ENCODE measurements at places on chromosomes 5 and 9.

GRCh38 chr5:58764199-58764598 is 181.3 kb downstream of the RAB3C start:
- DNase-seq, result no peak

DNA sequence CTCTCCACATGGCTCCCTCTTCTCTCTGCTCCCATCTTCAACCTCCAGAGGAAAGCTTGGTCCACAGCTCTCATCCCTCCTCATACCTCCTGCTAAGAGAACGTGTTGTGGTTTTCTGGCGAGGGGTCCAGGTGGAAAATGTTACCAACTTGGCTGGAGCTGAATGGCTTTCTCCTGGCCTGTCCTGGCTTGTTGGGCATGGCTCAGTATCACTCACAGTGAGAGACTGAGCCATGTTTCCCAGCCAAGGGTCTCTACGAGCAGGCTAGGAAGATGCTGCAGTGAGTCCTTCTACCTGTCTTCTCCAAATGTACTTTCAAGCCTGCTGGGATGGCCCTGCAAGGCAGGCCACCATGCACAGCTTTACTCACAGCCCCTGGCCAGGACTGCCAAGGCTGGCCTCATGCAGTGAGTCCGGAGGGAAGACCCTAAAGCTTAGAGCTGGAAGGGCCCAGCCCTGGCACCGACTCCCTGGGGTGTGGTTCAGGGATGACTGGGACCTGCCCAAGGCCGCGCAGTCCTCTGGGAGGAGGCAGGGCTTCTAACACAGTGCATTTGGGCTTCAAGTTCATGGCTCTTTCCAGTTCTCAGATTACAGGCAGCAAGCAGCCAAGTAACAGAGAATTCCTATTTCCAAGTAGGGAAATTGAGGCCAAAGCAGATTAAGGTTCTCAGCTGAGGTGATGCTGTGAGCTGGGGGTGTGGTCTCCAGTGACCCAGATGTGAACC is 59.5 kb downstream of the COL27A1 start:
- DNase-seq, result no peak

- DNase-seq, result no peak
These were observed 50.8 kb downstream of the TSPAN17 start for GRCh38 chr5:176697934-176698538.

GRCh38 chr5:142792865-142793232 is 22.7 kb downstream of the ARHGAP26 start:
- no peak for DNase-seq

GRCh38 chr5:26763215-26763614 is 275.2 kb downstream of the CDH9 start:
- no peak for DNase-seq

DNA sequence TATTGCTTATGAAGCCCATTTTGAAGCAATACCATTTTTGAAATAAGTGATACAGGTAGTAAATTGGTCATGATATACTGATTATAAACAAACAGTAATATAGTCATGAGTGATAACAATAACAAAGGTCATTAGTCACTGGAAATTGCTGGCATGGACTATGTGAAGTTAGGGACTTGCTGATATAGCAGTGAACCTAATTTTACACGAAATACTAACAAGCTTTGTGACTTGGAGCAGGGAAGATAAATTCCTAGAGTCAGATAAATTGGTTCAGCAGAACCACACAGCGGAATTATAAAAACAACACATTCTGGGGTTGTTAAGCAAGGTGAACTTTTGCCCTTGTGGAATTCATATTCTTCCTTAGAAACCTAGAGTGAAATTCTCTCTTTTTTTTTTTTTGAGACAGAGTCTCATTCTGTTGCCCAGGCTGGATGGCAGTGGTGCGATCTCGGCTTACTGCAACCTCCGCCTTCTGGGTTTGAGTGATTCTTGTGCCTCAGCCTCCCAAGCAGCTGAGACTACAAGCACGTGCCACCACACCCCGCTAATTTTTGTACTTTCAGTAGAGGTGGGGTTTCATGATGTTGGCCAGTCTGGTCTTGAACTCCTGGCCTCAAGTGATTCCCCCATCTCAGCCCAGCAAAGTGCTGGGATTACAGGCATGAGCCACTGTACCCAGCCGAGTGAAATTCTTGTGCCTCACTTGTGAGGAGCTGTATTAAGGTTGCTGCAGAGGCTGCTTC is 6.0 kb downstream of the UGCG start:
- DNase-seq, result no peak

DNA sequence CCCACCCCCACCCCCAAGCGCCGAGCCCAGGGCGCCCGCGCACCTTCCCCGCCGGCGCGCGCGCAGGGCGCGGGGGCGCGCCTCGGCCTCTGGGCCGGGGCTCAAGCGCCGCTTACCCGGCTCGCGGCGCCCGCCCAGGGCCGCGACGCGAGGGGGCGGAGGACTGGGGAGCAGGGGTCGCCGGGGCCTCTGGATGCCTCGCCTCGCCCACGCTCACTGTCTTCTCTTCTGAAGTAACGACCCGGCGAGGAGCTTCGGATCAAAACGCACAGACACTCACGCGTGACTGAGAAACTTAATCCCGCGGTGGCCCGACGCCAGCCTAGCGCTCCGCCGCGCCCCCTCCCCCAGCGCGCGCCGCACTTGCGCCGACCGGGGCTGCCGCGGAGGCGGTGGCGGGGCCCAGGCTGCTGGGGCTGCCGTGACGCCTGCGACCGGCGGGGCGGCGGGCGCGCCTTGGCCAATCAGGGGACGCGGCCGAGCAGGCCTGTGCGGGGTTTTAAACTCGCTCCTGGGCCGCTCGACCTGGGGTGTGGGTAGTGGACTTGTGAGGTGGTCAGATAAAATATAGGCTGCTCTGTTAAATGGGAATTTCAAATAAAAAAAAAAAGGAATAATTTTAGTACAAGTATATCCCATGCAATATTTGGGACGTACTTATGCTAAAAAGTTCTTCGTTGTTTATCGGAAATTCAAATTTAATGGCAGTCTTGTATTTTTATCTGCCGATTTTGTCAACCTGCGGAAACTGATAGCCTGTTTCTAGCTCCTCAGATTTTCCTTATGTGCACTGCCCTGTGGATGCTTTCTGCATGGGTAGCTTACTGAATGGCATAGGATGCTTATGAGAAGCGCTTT is at the start of gene MPDZ:
MPDZ (minus strand) TSS at position 409 of the 858 bp plus-strand sequence. CDS start 29,377 bp downstream, outside the sequence.
- DNase-seq, result no peak

DNA sequence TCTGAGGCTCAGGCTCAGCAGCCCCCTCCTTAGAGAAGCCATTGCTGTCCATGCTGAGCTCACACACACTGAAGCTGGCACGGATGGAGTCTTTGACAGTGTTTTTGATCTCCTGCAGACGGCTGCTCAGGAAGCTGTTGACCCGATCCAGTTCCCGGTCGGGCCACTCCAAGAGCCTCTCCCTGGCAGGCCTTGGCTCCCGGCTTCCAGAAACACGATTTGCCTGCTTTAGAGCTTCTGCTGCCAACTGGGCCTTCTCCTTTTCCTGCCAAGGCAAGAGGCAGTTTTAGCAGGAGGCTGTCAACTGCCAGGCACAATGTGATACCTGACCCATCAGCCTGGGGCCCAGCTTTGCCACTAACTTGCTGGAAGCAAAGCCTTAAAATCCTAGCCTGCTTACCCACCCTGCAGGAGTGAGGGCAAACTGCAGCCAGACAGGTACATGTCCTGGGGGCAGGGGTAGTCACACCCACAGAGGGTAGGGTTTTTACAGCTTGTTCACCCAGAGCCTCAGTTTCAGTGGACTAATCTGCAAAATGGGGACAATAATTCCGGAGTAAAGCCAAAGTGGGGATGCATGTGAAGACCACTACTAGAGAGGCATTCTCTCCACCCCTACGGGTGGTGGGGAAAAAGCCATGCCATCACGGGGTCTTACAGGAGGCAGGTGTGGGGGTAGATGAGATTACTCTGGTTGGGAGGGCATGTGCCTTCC is 8.3 kb upstream of the DDX41 start:
- DNase-seq, result no peak

- no peak for DNase-seq
These were observed 105.2 kb downstream of the RGS3 start for GRCh38 chr9:113568571-113569321.

GRCh38 chr5:74206579-74207550 is 433.7 kb downstream of the ENC1 start:
- no peak for DNase-seq

DNA sequence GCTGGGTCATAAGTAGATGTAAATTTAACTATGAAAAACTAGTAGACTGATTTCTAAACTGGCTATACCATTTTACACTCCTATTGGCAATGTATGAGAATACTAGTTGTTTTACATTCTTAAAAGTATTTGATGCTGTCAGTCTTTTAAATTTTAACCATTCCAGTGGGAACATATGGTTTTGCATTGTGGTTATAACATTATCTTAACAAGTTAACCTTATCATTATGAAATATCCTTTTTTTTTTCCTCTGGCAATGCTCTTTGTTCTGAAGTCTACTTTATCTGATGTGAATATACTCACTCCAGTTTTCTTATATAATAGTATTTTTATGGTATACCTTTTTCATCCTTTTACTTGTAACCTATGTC is 548.9 kb upstream of the CLINT1 start:
- no peak for DNase-seq

GRCh38 chr9:134619448-134619982 is 22.1 kb upstream of the COL5A1 start:
- DNase-seq, result no peak

DNA sequence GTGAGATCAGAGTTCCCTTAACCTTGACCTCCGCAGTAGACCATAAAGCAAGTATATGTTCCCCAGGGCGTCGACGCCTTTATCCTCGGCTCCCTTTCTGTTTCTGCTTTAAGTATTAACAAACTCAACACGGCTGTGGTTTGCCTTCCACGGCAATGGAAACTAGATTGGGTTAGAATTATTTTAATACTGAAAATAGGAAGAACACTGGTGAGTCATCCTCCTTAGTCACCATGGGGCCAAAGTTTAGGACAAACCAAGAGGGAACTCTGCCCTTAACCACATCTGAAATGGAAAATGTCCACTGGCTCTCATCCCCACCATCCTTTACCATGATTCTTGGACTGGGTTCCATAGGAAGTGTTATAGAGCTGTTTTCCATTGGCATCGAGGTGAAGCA is 386.1 kb downstream of the ACTL7B start:
- no peak for DNase-seq

DNA sequence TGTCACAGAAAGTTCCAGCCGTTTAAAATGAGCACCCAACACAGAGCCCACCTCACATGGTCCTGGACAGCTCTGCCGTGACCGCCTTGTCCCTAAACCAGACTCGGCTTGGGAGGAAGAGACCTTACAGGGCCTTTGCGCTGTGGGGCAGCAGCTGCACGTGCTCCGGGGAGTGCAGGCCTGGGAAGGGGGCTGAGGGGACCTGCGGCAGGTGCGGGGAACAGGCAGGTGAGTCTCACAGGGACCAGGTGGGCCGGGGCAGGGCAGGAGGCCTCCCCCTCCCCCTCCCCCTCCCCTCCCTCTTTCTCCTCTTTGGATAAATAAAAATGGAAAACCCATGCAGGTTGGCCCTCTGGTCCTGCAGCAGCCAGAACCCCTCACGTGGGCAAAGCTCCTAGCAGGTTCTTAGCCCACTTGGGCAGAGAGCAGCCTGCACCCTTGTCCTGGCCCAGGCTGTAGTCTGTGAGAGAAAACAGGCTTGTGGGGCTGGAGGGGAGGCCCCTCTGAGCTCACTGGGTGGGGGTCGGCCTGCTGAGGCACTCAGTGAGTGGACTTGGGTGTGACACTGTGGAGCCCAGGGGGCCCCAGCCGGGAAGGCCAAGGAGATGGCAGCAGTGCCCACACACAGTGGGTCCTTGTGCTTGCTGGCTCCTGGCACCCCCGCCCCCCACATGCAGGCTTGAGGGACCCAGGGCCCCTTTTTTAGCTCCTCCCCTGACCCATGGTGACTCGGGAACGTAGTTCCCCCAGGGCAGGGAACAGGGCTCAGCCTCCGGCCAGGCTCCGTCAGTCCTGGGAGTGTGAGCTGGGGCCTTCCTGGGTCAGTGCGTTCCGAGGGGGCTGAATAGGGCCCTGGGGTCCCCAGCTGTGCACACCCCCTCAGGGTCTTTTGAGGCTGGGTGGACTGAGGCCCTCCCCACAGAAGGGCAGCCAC is 40.0 kb upstream of the CACNA1B start:
- DNase-seq, result no peak

DNA sequence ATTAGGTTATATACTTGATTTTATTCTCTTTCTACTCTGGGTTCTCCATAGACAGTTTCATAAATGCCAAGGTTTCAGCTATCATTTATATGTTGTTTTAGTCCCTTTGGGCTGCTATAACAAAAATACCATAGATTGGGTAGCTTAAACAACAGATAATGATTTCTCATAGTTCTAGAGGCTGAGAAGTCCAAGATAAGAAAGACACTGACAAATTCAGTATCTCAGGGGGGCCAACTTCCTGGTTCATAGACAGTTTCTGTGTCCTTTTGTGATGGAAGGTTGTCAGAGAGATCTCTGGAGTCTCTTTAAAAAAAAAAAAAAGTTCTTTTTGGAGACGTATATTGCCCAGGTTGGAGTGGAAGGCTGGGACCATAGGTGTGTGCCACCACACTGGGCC is 113.3 kb downstream of the SCAMP1 start:
- DNase-seq, result no peak

DNA sequence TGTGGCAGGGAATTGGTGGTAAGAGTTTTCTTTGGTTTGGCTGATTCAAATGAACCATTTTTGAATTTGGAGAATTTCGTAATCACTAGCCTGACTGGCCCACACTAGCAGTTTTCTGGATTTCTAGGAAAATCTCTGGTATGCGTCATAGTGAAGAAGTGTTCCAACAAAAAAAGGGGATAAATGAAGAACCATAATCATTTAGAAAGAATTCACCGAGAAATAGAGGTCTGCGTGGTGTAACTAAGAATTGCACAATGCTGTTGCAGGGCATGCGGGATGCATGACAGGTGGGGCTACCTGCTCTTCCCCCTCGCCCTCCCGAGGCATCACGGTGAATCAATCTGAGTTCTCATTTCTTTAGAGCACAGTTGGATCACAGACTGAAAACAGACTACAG is 232.3 kb upstream of the PAPPA start:
- no peak for DNase-seq

DNA sequence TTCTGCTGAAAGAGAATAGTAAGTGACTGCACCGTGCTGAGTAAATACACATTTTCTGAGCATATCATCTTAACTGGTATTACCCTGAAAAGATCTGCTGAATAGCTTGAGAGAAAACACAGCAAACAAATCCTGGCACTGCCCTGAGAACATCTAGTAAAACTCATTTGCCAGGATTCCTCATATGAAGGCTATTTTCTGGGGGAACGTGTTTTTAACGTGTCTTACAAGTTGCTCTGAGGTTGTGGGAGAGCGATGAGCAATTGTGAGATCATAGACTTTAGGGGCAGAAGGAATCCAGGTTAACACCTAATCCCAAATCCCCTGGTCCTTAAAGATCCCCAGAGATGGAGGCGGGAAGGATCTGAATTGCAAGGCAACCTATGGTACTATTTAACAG is 331.9 kb upstream of the RFX3 start:
- DNase-seq, result no peak

DNA sequence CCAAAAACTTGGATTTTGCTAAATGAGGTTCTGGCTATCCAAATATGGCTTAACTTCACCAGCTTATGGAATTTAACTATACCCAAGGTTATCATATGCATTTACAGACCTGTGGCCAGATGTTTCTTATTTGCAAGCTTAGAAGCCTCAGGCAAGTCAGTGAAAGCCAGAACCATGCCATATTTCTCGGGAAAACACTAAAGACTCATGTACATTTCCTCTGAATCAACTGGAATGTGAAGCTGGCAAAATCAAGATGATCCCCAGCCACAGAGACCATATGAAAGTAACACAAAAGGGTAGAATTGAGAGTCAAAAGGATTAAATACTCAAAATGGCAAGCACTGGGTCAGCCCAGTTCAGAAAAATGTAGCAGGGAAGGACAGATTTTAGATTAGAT is 76.4 kb upstream of the SLC1A1 start:
- DNase-seq, result no peak
